ENCODE measurements at places on chromosomes 7 and 10. TPM values are rescaled to one million over a fixed set of nuclear protein-coding genes. Genes with fewer than 3 reads are reported as not detected.

DNA sequence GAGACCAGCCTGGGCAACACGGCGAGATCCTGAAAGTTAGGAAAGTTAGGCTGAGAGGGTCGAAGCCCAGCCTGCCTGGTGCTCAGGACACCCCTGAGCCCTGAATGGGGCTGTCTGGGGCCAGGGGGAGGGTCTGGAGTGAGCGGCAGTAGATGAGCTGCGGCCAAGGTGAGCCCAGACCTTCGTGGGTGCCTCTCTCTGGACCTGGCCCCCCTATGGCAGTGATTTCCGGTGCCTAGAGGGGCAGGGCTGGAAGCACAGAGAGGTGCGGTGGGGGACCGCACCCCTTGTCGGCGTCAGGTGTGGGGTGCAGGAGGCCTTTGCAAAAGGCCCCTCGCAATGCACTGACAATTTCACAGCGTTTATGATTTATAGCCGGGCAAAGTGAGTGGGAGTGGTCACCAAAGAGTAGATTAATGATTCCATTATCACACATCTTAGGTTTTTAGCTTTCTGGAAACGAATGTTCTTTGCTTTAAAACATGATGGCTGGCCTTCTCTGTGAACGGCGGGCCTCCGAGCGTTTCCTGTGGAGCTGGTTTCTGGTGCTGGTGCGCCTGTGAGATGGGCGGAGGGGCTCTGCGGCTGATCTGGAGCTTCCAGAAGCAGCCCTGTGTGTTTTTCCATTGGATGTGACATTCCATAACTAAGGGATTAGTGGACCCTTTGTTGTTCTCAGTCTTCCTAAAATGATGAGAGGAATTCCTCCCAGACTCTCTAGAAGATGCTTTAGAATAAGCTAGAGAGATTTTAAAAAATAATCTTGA lies 171.0 kb upstream of the ZNF32 start:
- no peak for DNase-seq

DNA sequence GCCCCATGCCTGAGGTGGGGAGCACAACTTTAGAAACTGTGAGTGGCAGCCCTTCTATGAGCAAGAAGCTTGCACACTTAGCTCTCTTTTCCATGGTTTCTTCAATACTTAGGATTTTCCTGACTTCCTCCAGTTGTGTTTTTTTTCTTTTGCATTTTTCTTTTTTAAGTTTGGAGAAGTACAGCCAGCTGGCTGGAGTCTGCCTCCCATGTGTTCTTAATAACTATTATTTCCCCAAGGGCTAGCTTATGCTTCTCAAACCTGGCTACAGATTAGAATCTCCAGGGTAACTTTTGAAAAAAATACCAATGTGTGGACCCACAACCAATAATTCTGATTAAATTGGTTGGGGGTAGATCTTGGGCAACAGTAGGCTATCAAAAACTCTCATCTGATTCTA lies 37.4 kb upstream of the MEOX2 start:
- no peak for DNase-seq

DNA sequence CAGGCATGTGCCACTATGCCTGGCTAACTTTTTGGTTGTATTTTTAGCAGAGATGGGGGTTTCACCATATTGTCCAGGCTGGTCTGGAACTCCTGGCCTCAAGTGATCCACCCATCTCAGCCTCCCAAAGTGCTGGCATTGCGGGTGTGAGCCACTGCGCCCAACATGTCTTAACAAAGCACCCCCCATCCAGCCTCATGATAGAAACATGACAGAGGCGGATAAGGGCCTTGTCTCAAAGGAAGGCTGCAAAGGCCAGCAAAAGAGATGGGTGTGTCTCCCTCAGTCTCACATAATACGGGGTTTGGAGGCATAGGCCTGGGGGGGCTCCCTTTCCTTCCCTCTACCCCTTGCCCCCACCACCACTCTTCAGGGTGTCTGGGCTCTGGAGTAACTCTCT lies 93.2 kb downstream of the SH3PXD2A start:
- DNase-seq, result no peak

DNA sequence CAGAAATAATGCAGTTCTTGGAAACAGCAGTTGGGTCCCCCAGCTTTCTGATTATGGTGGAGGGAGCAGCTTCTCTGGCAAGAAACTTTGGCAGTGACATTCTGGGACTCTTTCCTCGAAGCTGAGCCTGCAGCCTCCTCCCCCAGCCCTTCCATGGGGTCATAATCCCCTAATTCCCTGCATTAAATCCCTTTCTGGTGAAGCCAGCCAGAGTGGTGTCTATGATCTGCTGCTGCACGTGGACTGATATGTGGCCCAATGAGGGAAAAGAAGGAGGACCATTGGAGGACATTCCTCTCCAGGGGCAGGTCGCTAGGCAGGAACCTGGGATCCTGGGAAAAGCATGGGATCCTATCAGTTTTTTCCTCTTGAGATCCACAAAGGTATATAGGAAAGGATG lies 470.5 kb downstream of the RPS24 start:
- DNase-seq, result no peak

GRCh38 chr10:30114881-30115625 lies 55.7 kb upstream of the JCAD start:
- DNase-seq, result peak; percentile 43

The MALRD1 gene
- total RNA-seq, result 17.9 TPM

The ALOX5 gene
- total RNA-seq, result 21.5 TPM

All from lung (tissue), 17 donors.